ENCODE measurements at places on chromosomes 1 and 21.
A peak's percentile ranks its signal among the peaks of the same experiment; 100 is the strongest.

DNA sequence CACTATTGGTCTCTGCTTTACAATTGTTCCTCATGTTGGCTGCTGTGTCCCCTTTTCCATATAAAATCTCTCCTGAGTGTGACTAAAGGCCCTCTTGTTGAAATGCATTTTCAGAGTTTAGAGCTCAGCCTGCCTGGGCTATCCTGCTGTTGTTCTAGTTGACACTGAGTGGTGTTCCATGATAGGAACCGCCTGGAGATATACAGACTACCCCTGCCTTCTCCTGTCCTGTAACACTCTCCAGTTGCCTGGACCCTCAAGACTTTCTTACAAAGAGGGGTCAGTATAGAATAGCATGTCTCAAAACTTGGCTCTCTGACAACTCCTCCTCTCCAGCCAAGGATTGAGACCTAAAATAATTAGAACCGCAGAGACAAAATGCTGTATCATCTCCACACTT, 152.0 kb upstream of the POU3F1 start:
- no peak for DNase-seq

DNA sequence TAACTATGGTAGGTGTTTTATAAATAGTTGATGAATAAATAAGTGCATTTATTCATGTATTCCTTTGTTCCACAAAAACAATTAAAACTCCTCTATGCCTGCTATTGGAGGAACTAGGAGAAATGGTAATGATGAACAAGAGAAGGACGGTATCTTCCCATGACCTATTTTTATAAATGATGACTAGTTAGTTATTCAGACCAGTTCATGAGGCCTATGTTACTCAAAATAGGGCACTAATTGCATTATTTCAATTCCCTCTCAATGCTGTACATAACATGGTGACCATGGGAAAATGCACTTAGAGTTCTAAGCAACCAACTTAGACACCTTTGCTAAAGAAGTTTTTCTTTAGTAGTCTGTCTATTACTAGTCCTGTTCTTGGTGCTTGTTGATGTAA, 53.1 kb downstream of the XCL1 start:
- no peak for DNase-seq

DNA sequence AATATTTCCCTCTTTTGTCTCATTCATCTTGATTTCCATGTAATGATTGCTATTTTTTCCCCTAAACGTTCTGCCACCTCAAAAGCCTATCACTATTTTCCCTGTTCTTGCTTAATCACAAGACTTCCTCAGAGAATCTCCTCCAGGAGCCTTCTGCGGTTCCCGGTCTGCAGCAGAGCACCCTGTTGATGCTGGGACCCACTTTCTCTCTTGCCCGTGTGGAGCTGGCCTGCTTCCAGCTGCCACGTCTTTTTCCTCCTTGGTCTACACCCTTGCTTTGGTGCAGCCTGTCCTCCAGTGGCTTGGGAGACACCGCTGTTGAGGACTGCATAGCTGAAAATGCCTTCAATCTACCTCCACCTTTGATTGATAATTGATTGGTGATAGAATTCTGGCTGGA, 70.0 kb upstream of the COA6 start:
- no peak for DNase-seq

- DNase-seq = no peak
Observed at GRCh38 chr1:44830900-44831304, 12.2 kb downstream of the PTCH2 start.

DNA sequence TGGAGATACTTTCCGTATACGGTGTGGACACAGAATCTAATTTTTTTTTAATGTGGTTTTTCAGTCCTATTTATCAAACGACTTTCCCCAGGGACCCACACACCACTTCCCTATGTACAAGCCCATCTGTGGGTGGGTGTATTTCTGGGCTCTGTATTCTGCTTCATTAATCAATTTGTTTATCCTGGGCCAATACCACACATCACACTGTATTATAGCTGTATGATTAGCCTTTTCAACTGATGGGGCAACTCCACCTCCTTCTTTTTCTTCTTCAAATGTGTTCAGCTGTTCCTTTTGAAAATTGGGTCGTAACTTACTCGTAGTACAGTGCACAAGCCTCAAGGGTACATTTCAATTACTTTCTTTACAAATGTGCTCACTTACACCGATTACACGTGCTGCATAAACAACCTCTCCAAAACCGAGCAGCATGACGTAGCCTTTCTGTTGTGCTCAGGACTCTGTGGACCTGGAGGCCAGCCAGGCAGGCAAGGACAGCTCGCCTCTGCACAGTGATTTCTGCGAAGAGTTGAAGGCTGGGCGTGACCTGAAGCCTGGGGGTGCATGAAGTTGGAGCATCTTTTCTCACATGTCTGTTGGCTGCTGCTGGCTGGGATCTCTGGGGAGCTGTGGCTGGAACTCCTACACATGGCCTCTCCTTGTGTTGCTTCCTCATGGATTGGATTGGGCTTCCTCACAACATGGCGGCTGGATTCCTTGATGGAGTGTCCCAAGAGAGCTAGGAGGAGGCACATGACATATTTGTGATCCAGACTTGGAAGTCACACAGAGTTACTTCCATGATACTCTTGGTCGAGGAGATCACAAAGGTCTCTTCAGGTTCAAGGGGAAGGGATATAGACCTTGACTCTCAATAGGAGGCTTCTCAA, 126.5 kb downstream of the CRYAA start:
- DNase-seq = no peak

DNA sequence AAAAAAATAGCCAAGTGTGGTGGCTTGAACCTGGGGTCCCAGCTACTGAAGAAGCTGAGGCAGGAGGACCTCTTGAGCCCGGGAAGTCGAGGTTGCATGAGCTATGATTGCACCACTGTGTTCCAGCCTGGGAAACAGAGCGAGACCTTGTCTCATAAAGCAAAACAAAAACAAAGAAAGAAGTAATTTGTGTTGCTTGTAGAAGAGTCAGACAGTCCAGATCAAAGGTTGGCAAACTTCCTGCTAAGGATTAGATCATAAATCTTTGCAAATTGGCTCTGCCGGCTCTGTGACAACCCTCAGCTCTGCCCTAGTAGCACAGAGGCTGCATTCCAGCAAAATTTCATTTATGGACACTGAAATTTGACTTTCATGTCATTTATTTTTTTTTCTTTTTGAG, 19.0 kb upstream of the MFN2 start:
- no peak for DNase-seq

- DNase-seq = peak; percentile 77
Observed at GRCh38 chr1:9280015-9280860, 12.5 kb upstream of the SPSB1 start.

DNA sequence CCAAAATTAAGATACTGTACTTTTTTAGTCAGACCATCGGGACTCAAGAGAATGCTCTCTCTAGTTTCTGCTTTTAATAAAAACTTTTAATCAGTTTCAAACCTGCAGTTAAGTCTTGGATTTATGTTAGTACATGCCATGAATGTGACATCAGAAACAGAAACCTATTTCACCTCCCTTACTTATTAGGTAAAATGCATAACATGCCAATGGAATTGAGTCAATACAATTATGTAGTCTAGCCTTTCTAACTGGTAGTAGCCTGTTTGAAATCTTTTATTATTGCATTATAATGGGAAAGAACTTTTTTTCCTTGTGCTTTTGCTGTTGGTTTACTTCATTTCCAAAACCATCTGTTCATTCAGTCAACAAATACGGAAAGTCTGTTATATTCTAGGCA, 4.8 kb downstream of the PHACTR4 start:
- DNase-seq = no peak

- peak; percentile 12 for DNase-seq
Observed at GRCh38 chr1:2528016-2528415, 1.6 kb upstream of the PANK4 start.

Measured in stimulated activated naive CD8-positive, alpha-beta T cell treated with anti-CD3 and anti-CD28 coated beads, Interleukin-15, Interleukin-2, amounts not matched to agents 100 U/mL and 50 U/mL, for 24 hours (primary cell).